Right renal pelvis (tissue), 4 donors: ENCODE measurements at places on chromosomes 3 and 15. TPM values are rescaled to one million over a fixed set of nuclear protein-coding genes. Genes with fewer than 3 reads are reported as not detected.
A peak's percentile ranks its signal among the peaks of the same experiment; 100 is the strongest.

Gene NR2E3
- 0.70 TPM for polyA plus RNA-seq

Gene THAP10
- 8.1 TPM for polyA plus RNA-seq

GRCh38 chr15:66404532-66404931, 17.8 kb downstream of the MAP2K1 start:
- peak; percentile 19 for DNase-seq

DNA sequence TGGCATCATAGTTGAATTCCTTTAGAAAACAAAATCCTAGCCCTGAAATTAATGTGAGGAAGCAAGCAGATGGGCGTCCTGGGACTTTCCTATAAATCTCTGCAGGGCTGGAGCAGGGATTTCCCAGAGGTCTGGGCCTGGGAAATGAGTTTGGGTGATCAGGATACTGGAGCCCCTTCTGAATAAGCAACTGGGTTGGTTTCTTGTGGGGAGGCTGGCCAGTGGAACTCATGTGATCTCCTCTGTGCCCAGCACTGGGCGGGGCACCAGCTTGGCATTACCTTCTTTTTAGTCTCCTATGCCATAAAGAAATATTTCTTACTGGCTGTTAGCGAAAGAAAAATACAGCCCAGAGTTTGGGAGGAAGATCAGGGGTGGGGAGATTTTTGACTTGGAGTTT, 1.7 kb downstream of the THSD4 start:
- DNase-seq = no peak

- DNase-seq = no peak
Measured at GRCh38 chr3:52721002-52721729, 15.3 kb downstream of the SPCS1 start.

DNA sequence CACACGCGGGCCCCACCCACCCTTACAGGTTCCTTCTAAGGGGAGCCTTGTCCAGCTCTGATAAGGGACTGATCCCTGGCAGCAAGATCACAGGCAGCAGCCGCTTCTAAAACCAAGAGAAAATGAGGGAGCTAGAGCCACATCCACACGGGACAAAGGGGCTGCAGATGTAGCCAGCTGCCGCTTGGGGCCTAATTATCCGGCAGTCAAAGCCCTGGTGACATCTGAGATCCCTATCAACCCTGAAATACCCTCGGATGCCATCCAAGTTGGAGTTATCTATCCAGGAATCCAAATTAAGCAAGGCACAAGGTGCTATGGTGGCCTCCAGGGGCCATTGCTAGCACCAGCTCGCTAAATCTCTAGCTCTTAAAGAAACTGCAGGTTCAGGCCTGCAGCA, 248.3 kb downstream of the VPS13C start:
- no peak for DNase-seq

DNA sequence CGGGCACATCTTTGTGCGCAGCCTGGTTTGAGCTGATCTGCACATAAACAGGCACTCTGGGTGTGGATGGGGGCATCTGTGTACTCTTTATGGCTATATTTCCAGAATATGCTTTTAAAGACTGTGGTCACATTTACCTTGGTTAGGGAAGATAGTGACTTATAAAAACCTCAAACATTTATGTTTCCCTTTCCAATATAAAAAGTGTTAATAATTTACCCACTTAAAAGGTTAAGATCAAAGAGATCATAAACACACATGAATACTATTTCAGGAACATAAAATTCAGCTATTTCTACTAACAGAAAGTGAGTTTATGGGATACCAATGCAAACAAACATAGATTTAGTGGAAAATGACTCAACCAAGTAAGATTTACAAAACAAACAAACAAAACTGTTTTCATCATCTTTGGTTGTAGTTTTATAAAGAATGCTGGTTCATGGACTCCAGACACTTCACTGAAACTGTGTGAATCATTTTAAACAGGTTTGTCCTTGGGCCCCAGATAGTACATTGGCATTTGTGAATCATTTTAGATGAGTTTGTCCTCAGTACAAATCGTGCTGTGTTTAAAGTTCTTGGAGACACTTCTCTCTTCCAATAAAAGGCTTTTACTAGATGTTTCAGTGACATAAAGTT, 253.5 kb upstream of the CTDSPL start:
- no peak for DNase-seq

DNA sequence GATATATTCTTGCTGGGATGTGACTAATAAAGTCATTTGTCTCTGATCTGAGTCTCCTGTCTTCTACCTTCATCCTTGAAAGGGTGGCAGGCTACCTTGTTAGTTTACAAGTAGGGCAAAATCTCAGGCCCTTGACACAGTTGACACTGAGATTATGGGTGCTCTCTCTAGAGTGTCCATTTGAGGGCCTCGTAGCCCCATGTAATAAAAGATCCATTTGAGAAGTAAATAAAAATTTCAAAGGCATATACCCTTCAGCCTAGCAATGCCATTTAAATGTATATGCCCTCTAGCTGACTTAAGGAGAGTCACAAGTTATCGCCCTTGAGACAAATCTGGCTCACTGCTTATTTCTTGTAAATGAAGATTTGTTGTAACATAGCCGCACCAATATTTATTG, 98.6 kb downstream of the TCF12 start:
- no peak for DNase-seq

- DNase-seq = peak; percentile 73
Measured at GRCh38 chr15:47717036-47717612, at the start of gene SEMA6D. Gene SEMA6D, plus strand, starts transcription at chr15:47717505. Its CDS starts 42,294 bp downstream, at chr15:47759799.

- no peak for DNase-seq
Measured at GRCh38 chr15:36029606-36030210, 483.7 kb upstream of the DPH6 start.
